Renal cortical epithelial cell (primary cell): ENCODE measurements at places on chromosomes 5 and 9. TPM values are rescaled to one million over a fixed set of nuclear protein-coding genes. Genes with fewer than 3 reads are reported as not detected.

The OR1Q1 gene
- not detected in 2 replicates for total RNA-seq

The SLC9A3 gene
- 0.35 and 1.6 TPM in 2 replicates for total RNA-seq

The GFPT2 gene
- 2.6 and 10.2 TPM in 2 replicates for total RNA-seq

DNA sequence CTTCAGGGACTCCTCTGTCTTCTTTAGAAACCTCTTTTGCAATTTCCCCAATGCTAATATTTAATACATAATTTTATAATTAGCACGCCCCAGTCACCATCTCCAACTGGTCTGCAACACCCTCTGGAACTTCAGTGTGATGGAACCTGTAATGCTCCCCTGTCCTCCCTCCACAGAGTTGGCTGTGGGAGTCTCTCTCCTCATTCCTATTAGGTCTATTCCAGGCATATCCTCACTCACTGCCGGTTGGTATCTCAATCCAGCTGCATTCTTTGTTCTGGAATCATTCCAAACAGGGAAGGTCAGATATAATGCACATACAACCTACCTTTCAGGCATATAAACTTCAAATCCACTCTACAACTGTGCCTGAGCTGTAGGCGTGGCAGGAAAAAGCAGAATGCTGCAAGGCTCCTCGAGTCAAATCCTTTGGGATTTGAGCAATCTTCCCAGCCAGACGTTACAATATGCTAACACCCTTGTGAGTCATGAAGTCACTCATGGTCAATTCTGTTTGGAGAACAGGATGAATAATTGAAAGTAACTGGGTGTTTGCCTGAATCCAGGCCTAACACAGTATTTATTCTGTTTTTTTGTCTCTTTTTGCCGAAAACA, 293.8 kb downstream of the CWC27 start:
- peak; percentile 94 for DNase-seq

GRCh38 chr9:37337301-37337890, 85.1 kb upstream of the GRHPR start:
- no peak for DNase-seq

- peak; percentile 83 for DNase-seq
Observed at GRCh38 chr9:128322404-128323211, at the start of the genes COQ4 and TRUB2. Gene COQ4 (plus strand): TSS chr9:128322839. CDS start chr9:128322859, 20 bp downstream. Gene TRUB2 (minus strand): TSS chr9:128322447. CDS start chr9:128322408, 39 bp downstream.

- DNase-seq, result no peak
Observed at GRCh38 chr5:73435759-73436534, 12.6 kb downstream of the FOXD1 start.

DNA sequence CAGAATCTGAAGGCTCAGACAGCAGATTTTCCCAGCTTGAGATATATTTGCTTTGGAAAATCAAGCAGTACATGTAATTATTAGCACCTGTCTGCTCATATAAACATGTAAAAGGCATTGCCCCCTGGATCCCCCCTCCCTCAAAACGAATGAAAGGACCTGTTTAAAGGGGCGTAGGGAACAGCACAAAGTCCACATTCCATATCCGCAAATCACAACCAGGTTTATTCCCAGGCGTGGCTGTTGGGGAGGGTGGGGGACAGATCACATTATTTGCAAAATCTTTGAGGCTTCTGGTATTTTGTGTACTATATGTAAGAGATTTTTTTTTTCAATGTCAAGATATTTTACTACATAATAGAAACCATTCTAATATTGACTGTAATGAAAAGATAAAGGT, 8.7 kb upstream of the MRPS2 start:
- DNase-seq, result no peak

- DNase-seq, result no peak
Observed at GRCh38 chr5:140868721-140869554, at the start of gene PCDHA11. Gene PCDHA11 (plus strand): TSS chr5:140868957. CDS start chr5:140869104, 147 bp downstream.
